ENCODE measurements at places on chromosomes 6 and 20.

DNA sequence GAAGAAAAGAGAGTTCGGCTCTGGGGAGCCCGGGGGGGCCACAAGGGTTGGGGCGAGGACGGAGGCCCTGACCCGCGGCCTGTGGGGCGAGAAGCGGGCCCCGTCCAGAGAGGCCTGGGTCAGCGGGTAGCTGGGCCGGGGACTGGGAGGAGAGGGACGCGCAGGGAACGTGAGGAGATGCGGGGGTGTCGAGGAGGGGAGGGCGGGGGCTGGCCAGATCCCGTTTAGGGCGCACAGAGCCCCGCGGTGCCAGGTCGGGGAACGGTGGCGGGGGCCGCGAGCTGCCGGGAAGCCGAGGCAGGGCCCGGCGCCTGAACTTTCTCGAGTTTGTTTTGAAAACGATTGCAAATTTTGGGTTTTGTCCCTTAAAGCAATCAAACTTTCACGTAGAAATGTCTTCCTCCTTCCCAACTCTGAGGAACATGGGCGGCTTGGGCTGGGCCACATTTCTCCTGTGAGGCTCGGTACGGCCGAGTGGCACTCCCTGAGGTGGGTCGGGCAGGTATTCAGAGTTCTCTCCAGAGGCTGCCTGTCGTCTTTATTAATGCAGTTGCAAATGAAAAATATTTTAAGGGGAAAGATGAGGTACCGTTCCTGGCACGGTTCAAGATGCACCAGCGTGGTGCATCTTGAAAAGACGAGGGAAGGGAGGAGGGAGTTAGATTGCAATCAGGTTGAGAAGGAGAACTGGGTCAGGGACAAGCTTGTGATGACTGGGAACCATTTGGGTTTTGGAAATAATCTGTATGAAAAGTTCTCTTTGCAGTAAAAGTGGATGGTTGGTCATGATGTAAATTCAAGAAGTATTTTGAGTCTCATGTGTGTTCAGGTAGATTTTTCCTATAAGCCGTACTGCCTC is 972 bp downstream of the RNF8 start:
- peak; percentile 25 for DNase-seq

GRCh38 chr20:49297605-49298530 is 20.0 kb upstream of the ZNFX1 start:
- no peak for DNase-seq

- DNase-seq: no peak
These were observed 62.7 kb downstream of the THBS2 start for GRCh38 chr6:169190970-169191369.

DNA sequence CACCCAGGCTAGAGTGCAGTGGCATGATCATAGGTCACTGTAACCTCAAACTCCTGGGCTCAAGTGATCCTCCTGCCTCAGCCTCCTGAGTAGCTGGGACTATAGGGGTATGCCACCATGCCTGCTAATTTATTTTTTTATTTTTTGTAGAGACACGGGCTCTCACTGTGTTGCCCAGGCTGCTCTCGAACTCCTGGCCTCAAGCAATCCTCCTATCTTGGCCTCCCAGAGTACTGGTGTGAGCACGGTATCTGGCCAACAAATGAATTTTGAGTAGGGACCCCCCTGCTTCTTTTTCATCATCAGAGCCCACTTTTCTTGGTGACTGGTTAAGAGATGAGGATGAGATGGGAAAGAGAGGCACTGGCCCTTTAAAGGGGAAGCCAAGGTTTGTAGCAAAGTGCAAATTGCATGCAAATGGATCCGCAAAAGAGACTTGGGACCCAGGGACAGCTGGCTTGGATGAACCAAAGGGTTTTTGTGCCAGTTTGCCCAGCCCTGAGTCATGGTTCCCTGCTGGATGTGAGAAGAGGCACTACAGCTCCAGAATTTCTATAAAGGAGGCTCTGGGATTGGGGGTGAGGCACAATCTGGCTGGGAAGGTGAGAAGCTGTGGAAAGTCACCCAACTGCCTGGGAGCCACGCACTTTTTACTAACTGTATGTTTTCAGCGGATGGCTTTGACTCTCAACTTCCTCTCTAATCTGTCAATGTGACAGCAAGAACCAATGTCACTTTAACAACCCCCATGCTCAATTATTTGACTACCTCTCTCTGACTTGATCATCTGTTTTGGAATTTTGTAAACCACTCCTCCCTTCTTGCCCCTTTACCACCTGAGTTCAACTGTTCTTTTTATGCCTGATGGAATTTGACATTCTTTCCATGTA is 58.7 kb upstream of the RNF24 start:
- DNase-seq: no peak

DNA sequence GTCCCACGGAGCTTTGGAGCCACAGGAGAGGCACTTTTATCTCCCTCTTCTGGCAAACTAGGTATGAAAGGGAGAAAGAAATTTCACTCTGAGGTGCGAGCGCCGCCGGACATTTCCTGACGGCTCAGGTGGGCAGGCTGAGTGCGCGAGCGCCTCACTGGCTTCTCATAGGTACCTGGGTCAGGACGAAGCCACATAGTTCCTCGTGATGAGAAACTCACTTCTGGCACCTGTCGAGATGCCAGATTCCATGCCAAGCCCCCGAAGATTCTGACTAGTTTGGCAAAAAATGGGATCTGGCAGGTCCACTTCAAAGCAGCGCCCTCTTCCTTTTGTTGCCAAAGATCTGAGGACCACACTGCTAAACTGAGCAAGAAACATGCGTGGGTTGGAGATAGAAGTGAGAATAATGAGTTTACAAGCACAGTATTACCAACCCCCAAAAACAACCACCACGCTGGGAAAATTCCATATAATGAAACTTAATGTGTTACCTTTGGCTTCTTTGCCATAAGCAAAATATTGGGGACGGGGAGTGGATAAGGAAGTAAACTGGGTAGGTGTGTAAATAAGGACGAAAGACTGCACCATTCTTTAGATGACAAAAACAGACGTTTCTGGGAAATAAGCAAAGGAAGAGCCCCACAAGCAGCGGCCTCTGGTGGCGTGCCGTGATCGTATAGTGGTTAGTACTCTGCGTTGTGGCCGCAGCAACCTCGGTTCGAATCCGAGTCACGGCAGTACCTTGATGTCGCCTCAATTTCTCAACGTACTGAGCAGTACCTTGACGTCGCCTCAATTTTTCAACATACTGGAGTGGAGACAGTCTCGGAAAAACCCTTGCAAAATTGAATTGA is 89.8 kb upstream of the PRSS16 start:
- peak; percentile 78 for DNase-seq

DNA sequence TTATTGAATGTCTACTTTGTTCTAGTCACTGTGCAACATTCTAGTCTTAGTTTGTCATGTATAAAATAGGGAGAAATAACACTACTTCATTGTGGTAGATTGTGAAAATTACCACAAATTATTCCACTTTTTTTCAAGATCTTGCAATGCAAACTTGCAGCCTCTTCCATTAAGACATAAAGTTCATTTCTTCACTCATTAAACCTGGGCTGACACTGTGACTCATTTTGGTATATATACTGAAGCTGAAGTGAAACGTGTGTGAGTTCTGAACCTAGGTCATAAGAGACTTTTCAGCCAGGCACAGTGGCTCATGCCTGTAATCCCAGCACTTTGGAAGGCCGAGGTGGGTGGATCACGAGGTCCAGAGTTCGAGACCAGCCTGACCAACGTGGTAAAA is 329.0 kb downstream of the BCKDHB start:
- DNase-seq: no peak

- no peak for DNase-seq
These were observed 188.9 kb upstream of the TAB2 start for GRCh38 chr6:149128489-149129145.

DNA sequence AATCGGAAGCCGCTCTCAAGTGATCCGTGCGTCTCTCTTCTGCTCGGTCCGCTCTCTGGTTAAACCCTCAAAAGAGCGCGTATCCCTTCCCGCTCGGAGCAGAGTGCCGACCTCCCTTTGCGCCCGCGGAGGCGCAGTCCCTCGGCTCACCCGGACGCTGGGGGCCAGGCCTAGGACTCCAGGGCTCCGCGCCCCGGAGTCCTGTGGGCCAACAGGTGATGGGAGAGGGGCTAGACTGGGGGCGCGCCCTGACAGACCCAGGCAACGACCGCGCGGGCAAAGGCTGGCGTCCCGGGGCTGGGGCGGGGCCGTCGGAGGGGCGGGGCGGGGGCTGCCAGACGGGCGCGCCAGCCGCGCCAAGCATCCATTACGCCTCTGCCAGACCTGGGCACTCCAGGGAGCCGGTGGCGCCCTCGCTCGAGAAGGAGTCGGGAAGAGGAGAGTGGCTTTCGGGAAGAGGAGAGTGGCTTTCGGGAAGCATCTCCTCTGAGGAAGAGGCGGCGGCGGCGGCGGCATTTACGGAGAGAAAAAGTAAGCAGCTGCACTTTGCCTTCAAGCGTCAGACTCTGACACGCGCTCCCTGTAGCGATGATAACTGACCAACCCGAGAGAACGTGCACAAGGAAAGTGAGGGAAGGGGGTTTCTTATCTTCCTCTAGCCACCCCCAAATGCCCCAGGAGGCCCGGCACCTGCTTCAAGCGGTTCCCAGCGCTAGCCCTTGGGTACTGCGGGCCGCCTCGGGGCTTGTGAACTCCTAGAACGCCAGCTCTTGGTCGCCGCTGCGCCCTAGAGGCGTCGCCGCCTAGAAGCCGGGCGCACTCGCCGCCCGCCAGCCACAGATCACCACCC is 2.6 kb downstream of the EPHA7 start:
- DNase-seq: no peak

DNA sequence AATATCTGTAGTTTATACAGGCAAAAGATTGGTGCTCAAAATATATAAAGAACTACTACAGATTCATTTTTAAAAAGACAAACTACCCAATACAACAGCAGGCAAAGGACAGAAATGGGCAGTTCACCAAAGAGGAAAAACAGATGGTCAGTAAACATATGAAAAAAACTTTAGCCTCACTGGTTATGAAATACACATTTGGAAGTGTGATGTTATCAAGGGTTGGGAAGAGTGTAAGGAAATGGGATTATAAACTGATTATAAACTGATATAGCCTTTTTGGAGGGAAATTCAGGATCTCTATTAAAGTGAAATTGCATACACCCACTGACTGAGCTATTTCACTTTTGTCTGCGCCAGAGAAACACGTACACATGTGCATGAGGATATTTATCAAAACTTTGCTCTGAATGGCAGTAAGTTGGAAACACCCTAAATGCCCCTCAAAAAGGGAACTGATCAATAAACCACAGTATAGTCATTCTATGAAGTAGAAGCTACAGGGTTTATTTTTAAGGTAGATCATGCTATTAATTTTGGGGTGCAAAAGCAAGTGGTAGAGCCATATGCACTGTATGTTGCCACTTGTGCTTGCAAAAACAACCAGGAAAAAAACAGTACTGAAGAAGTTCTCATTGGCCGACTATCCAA is 32.2 kb upstream of the ARFGEF2 start:
- DNase-seq: no peak

DNA sequence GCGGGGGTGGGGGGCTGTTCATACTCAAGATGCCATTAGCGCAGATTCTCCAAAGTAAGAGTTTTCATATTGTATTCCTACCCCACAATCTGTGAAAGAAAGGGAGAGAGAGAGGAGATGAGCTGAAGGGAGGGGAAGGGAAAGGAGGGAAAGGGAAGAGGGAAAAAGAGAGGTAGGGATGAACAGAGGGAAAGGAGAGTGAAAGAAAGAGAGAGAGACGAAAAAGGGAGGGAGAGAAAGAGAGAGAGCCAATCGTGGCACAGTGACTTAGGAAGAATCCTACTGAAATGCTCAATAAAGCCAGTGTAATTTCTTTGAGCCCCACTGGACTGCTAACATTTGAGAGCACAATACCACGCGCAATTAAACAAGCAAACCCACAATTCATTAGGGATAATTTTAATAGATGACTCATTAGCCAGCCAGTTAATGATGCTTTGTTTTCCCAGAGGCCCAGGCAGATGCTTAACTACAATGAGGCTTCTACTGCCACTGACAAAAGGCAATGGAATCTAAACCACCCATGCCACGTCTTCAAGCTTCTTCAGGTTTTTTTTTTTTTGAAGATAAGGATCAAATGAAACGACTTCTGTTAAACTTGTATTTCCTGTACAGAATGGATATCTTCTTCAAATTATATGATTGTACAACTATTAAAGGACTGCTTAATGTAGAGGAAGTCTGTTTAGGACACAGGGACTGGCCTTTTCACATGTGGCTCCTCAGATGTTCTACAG is 306.8 kb downstream of the FOXC1 start:
- DNase-seq: no peak

GRCh38 chr6:108764580-108764950 is 83.7 kb upstream of the ARMC2 start:
- DNase-seq: no peak

GRCh38 chr20:1833216-1833615 is 62.0 kb upstream of the SIRPA start:
- DNase-seq: no peak

DNA sequence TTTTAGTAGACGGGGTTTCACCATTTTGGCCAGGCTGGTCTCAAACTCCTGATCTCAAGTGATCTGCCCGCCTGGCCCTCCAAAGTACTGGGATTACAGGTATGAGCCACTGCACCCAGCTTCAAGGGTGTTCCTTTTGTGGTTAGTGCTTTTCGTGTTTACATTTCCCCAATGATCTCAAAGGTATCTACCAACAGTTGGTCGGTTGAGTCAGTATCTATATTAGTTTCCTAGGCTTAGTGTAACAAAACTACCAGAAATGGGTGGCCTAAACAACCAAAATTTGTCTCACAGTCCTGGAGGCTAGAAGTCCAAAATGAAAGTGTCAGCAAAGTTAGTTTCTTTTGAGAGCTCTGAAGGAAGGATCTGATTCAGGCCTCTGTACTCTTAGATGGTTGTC is 30.1 kb downstream of the CASP8AP2 start:
- no peak for DNase-seq

DNA sequence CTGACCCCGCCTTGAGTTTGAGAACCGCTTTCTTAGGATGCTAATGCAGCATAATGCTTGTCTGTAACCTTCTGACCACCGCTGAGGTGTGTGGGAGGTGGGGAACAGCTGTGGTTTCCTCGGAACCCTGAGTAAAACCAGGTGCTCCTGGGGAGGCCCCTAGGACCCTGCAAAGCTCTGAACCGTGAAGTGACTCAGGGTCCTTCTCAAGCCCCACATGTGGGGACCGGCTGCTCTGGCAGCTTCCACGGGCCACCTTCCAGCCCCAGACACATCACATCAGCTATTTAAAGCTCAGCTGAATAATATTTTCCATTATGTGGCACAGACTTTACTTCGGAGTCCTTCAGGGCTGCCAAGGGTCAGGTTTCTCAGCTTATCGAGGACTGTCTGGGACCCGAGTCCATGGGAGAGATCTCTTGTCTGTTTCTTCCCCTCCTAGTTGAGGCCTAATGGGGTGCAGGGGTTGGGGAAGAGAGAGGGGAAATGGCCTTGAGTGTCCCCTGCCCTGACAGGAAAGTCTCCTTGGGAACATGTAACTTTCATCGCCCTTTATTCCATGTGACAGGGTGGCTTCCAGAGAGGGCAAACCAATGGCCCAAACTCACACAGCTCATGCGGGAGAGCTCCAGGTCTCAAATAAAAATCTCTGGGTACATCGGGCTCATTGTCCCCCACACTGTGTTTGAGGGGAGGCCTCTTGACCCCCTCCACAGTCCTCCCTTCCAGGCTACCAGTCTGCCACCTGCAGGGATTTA is 186.1 kb upstream of the SLC24A3 start:
- no peak for DNase-seq

DNA sequence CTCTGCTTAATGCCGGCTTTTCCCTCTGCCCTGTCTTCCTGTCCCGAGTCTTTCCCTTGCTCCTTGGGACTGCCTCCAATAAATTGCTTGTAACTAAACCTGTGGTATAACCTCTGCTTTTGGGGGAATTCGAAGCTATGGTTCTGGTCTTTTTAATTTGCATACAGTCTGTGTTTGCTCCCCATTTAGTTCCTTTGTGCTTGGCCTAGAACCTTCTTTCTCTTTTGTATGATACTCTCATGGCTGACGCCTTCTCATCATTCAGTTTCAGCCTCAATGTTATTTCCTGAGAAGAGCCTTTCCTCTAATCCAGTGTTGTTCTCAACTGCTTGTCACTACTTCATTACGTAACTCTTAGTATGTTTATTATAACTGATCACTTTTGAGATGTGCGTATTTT is 248.0 kb downstream of the PHF3 start:
- DNase-seq: no peak

All from stimulated activated CD4-positive, alpha-beta T cell treated with anti-CD3 and anti-CD28 coated beads, Interleukin-12 subunit alpha, Interleukin-12 subunit beta, amount 100 ng/mL, for 24 hours (primary cell).